ENCODE measurements at places on chromosomes 7 and 10.

- DNase-seq: no peak
These were observed 95.7 kb downstream of the ELAPOR2 start for GRCh38 chr7:86963599-86964230.

GRCh38 chr7:163298-163695, 29.1 kb upstream of the FAM20C start:
- no peak for DNase-seq

GRCh38 chr7:73353243-73353642, 25.3 kb downstream of the FKBP6 start:
- DNase-seq: no peak

DNA sequence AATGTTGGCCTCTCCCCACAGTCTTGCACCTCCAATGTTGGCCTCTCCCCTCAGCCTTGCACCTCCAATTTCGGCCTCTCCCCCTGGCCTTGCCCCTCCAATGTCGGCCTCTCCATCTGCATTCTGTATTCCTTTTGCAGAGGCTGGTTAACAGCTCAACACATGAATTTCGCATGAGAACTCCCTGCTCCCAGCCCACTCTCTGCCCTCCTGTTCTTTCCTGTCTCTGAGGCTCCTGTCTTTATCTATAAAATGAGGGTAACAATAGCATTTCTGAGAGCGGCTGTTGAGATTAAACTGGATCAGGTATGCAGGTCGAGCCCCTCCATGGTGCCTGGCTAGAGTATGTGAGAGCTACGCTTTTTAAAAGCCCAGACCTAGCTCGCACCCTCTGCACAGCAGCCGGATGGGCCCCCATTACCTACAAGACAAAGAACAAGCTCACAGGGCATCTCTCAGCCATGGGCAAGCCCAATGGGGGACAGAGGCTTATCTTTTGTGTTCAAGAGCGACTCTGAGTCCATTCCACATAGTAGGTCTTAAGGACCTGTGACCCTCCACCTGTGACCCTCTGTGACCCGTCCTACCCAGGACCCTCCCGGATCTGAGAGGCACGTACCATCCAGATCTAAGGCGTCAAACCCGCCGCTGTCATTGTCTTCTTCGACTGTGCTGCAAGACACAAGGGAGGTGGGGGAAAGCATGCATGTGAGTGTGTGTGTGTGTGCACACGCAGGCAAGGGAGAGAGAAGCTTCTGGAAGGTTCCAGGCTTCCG, 82.2 kb upstream of the GNA12 start:
- no peak for DNase-seq

- DNase-seq: no peak
These were observed 153.8 kb downstream of the MAD1L1 start for GRCh38 chr7:2078899-2079298.

DNA sequence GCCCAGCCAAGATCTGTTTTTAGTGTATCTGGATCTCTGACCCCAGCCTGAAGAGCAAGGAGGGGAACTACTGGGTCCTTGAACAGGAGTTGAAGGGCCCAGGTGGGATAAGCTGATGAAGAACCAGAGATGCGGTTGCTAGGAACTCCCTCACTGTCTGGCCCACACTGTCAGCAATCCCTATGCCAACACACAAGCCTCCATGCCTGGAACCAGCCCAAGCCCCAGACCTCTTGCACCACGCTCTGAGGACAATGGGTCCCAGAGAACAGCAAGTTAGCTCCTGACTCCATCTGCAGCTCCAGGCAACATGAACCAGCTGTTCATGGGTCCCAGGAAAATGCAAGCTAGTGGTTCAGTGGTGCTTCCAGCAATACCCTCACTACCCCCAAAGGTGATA, 2.4 kb downstream of the NAT16 start:
- DNase-seq: no peak

Data from stimulated activated CD4-positive, alpha-beta T cell treated with anti-CD3 and anti-CD28 coated beads, Interleukin-12 subunit alpha, Interleukin-12 subunit beta, amount 100 ng/mL, for 4 hours (primary cell).